Naive thymus-derived CD8-positive, alpha-beta T cell (primary cell): ENCODE measurements at places on chromosomes 12 and 14.
A peak's percentile ranks its signal among the peaks of the same experiment; 100 is the strongest.

DNA sequence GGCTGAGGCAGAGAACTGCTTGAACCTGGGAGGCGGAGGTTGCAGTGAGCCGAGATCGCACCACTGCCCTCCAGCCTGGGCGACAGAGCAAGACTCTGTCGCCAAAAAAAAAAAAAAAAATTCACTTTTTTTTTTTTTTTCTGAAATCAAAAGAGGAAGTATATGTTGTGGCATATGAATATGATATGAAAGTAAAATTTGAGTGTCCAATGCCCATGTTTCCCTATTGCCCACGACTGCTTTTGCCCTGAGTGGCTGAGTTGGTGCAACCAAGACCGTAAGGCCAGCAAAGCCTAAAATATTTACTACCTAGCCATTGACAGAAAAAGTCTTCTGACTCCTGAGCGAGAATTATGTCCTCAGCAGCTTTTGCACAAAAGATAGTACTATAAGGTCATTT, 101.7 kb upstream of the PARP11 start:
- peak overlapping the region; percentile 90 for H3K27ac ChIP-seq
- peaks cover 72% of the 10 kb centered on the region for H3K4me1 ChIP-seq
- no peak for DNase-seq
- no peaks in the 10 kb centered on the region for H3K36me3 ChIP-seq
- no peaks in the 10 kb centered on the region for H3K27me3 ChIP-seq

- H3K27ac ChIP-seq = no peak overlapping the region
- H3K4me3 ChIP-seq = no peak overlapping the region
- DNase-seq = no peak
- H3K27me3 ChIP-seq = no peaks in the 10 kb centered on the region
- peaks cover 15% of the 10 kb centered on the region for H3K4me1 ChIP-seq
These were observed 328.3 kb downstream of the TMEM121 start for GRCh38 chr14:105854600-105855245.

- H3K36me3 ChIP-seq = peaks cover 2% of the 10 kb centered on the region
- peaks cover 65% of the 10 kb centered on the region for H3K4me1 ChIP-seq
- H3K4me3 ChIP-seq = peak overlapping the region; percentile 37
- no peak for DNase-seq
These were observed 2.4 kb downstream of the AREL1 start for GRCh38 chr14:74710480-74710879.

- no peaks in the 10 kb centered on the region for H3K36me3 ChIP-seq
- H3K27ac ChIP-seq = no peak overlapping the region
- no peaks in the 10 kb centered on the region for H3K27me3 ChIP-seq
- no peak overlapping the region for H3K4me3 ChIP-seq
- H3K4me1 ChIP-seq = no peaks in the 10 kb centered on the region
These were observed 228.4 kb upstream of the NPAS3 start for GRCh38 chr14:32710231-32710671.
